HuH-7.5 (cell line): ENCODE measurements at places on chromosomes 5 and 9.

DNA sequence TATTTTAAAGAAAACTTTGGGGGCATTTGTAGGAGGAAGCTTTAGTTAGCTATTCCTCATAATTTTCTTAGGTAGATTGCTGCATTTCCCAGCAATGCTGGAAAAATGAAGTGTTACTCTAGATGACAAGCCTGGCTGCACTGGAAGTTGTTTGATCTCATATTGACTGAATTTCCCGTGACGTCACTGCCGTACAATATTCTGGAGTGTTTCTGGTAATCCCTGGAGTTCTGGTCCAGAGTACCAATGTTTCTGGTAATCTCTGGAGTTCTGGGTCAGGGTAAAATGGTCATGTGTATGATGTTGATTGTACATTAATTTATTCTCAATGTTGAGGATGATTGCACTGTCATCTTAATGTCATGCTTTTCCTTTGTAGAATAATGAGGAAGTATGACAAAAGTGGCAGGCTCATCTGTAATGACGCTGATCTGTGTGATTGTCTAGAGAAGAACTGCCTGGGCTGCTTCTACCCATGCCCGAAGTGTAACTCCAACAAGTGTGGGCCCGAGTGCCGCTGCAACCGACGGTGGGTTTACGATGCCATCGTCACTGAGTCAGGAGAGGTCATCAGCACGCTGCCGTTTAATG is 26.2 kb downstream of the ARL14EPL start:
- no peak for DNase-seq

DNA sequence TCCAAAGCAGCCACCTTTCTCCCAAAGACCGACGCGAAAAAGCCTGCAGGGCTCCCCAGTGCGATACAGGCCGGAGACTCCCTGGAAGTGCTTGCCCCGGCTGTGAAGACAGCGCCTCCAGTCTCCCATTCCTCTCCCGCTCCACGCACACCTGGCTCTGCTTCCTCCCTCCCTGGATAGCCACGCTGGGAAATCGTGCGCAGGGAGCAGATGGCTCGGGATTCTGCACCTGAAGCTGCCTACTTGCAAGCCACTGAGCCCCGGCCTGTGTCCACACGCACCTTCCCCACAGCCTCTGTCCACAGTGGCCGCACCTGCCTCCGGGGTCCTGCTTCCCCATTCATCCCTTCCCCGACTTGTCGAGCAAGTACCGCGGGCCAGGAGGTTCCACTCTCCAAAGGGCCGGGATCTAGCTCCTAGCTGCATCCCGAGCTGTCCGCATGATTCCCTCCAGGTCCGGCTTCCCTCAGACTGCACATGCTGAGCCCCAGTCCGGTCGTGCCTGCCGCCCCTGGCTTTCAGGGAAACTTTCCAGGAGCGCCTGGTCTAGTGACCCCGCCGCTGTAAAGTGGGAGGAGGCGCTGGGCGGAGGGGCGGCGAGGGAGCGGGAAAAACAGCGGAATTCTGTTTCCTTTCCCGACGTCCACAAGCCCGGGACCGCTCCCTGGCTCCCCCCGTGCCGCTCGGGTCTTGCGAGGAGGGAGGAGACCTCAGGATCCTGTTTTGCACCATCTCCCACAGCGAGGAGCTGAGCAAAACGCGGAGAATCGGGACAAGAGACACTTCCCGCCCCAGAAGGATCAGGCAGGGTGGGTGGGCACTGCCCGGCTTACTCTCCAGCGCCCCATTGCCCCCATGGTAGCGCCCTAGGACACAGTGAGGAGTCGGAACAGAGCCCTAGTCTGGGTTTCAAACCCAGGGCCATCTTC is 2.0 kb downstream of the SEMA6A start:
- peak; percentile 45 for DNase-seq

DNA sequence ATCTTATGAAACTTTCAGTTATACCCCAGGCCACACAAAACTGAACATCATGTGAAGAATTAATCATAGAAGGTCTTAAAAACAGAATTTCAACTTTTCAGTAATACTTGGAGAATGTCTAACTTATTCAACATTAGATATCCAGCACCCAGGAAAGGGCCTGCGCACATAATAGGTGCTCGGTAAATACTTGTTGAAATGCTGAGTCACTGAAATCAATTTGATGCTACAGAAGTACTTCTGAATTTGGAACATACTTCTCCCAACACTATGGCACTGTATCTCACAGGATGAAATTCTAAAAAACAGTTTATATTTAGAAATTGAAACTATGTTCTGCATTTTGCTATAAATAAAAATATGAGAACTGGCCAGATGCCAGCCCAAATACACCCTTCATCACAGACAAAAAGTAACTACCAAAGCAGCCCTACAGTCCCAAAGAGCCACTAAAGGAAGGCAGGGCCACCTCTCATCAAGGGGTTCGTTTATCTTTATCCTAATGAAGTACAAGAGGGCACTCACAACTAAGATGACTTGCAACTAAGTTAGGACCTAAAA is 26.5 kb downstream of the MRPS27 start:
- DNase-seq = no peak

GRCh38 chr5:61000887-61001286 is 55.9 kb downstream of the NDUFAF2 start:
- DNase-seq = no peak

DNA sequence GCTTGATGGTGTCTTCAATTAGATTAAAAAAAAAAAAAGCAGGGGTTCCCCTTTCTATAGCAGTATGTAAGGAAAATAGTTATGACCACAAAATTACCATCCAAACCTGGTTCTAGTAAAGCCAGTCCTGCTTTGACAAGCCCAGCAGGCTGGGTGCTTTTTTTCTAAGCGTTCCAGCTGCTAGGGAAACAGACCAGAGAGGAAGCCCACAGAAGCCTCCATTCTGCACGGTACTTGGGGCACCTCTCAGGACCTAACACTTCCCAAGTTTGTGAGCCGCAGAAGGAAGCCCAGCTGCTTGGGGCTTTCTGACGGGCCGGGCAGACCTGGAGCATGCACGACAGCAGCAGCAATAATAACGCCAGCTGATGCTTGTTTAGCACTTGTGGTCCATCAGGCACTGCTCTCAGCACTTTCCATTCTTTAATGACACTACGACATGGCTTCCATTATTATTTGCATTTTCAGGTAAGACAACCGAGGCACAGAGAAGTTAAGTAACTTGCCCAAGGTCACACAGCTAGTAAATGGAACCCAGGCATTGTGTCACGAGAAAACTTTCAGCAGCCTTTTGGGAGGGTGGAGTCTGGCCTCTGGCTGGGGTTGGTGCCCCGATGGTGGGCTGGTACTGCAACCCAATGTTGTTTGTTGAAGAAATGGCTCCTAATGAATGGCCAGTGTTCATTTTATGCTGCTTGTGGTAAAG is 15.4 kb downstream of the LMX1B start:
- no peak for DNase-seq

DNA sequence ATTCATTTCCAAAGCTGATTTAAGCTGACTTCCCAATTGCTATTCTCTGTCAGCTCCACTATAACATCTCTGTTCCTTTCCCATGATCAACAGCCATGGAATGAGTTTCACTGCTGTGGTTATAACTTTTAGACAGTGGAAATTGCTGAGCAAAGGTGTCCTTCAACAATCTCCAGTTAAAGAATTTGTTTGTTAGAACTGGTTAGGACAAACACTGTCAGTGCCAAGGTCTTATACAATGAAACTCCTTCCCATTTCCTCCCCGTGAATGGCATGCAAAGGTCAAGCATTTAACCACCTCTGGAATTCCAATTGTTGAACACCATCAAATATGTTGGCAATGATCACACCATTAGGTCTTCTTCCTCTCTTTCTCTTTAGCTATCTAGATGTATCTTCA is 45.7 kb upstream of the GHR start:
- no peak for DNase-seq

DNA sequence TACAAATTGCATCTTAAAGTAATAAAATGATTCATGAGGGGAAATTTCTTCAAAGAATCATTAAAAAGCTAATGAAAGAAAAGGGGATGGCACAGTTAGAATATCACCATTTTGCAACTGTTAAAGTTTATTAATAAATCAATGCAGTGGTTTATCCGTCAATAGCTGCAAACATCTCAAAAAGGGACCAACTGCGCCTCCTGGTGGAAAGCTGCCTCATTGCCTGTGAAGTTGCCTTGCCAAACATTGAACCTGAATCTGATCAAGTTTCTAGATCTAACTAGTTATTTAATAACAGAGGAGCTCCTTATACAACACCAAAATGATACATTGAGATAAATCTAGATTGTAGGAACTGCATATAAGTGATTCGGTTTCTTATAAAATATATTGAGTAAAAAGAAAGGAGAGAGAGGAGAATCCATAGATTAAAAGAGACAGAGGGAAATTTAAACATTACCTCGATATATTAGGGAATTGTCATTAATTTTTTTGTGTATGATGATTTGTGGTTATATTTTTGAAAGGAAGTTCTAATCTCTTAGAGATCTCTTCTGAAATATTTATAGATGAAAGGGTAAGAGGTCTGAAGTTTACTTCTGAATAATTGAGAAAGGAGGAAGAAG is 6.9 kb upstream of the NDUFB6 start:
- DNase-seq = no peak

- DNase-seq = no peak
Measured at GRCh38 chr5:61630908-61631307, 298.9 kb downstream of the ZSWIM6 start.

DNA sequence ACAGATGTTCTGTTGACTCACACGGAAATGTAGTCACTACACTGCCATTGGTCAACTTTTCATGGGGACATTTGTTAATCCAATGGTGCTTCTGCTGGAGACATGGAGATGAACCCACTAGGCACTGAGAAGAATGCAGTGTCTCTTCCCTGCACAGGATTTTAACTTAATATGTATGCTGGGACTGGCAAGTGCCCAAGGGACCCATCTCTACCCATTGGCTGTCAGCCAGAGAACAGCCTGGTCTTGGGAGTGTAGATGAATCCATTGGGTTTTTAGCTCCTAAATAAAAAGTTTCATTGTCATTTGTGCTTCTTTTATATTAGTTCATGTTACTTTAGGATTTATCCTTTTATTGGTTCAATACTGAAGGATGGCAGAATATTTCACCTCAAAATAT is 195.8 kb upstream of the CDH6 start:
- no peak for DNase-seq

DNA sequence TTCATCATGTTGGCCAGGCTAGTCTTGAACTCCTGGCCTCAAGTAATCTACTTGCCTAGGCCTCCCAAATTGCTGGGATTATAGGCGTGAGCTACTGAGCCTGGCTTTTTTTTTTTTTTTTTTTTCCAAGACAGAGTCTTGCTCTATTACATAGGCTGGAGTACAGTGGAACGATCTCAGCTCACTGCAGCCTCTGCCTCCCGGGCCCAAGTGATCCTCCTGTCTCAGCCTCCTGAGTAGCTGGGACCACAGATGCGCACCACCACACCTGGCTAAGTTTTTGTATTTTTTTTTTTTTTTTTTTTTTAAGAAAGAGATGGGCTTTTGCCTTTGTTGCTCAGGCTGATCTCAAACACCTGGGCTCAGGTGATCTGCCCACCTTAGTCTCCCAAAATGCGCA is 26.2 kb upstream of the GPR21 start:
- DNase-seq = no peak

- no peak for DNase-seq
Measured at GRCh38 chr5:94388773-94389514, 229.5 kb downstream of the KIAA0825 start.

- no peak for DNase-seq
Measured at GRCh38 chr9:37796232-37796631, 4.4 kb upstream of the DCAF10 start.

- no peak for DNase-seq
Measured at GRCh38 chr9:129751841-129752801, 721 bp downstream of the PTGES start.

- DNase-seq = no peak
Measured at GRCh38 chr9:130756455-130757152, 63.0 kb downstream of the EXOSC2 start.

DNA sequence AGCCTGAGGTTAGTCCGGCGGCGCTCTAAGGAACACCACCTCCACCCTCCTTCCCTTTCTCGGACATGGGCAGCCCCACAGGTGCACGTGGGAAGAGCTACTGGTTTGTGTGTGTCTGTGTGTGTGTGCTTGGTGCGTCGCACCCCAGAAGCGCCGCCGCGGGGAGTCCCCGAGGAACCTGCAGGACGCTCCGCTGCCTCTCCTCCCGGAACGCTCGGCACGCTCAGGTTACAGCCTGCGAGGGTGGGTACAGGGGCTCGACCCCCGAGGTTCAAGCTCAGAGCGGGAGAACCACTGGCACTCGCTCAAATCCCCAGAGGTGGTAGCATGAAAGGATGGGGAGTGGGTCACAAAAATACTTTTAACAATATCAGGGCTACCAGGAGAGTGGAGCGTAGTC is 2.0 kb downstream of the ASTN2 start:
- DNase-seq = no peak

DNA sequence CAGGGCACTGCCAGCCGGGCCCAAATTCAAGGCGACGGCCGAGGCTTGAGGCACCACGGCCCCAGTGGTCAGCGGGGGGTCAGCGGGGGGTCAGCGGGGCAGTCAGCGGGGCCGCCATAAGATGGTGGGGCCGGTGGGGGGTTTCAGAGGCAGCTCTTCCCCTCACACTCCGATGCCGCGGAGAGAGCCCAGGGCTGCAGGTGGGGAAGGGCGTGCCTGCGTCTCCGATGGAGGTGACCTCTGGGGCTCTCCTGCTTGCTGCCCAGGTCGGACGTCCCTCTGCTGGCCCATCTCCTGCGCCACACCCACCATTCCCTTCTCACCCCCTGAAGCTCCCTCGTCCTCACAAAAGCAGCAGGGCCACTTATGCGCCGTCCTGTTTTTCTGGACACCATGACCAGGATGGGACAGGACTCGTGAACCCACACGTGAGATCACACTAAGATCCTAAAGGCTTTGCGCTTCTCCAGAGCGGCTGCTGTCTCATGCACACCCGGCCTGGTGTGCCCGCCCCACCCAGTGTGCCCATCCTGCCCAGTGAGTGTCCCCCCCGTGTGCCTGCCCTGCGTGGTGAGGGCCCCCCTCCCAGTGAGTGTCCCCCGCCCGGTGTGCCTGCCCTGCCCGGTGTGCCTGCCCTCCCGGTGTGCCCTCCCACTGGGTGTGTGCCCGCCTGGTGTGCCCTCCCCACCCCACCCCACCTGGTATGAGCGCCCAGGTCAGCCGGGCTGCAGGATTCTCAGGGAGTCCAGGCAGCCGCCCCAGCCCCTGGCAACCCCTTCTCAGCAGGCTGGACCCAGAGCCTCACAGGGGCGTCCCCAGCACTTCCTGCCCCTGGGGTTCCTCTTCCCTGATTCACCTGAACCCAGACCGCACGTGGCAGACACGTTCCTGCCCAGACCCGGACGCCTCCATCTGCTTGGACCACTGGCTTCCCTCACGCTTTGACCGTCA is 48.7 kb upstream of the NKD2 start:
- DNase-seq = no peak

- no peak for DNase-seq
Measured at GRCh38 chr5:149802008-149802680, 72.0 kb downstream of the PPARGC1B start.
